ENCODE measurements at places on chromosomes 2 and 18.

- DNase-seq: no peak
Measured at GRCh38 chr2:15084826-15085489, 452.4 kb downstream of the LRATD1 start.

- DNase-seq: no peak
Measured at GRCh38 chr2:113185664-113186432, 12.1 kb downstream of the PSD4 start.

- no peak for DNase-seq
Measured at GRCh38 chr2:156340804-156341451, 8.4 kb upstream of the NR4A2 start.

DNA sequence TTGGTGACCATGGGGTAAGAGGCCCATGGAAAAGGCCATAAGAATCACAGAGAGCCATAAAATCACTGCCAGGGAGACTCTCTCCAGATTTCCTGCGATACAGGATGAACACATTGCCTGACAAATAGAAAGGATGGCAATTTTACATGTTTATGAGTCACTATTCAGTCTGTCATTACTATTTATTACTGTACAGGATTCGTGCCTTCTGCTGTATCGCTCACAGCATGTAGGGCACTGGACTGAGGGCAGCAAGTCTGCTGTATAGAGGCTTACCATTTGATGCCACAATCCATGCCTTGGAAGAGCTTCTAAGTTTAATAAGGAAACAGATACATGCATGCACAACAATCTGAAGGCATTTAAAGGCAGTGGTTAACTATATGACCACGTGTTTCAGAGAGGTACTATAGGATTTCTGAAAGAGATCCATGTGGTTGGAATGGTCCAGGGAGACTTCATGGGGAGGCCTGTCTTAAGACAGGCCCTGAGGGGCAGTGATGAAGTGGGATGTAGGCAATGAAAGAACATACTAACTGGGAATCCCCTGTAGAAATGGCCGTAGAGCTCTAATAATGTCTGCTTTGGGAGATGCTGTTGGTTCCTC is 702.4 kb upstream of the RAB6C start:
- no peak for DNase-seq

GRCh38 chr18:62771494-62772270 is 56.3 kb downstream of the PHLPP1 start:
- DNase-seq: no peak

DNA sequence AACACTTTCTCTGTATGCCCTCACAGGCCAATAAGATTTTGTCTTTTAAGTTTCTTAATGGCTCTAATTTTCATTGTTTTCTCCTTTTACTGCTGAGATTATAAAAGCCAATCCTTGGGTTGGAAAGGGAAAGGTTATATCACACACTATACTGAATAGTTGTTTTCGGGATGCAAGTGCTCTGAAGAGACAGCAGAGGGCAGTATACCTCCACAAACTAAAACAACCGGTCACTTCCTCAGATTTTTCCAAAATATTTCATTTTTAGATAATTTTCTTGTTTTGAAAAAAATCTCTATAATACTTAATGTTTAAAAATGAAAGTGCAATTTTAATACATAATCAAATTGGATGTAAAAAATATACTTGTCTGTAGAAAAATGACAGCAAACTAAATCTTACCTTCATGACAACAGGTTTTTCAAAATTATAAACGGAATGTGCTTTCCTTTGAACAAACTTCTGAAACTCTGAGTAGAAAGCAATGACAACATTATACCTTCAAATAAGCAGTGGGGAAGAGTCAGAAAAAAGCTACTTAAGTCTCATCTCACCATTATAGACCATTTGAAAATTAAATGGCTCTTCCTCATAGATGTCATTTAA is 82.7 kb downstream of the ORC4 start:
- DNase-seq: peak; percentile 31

- DNase-seq: no peak
Measured at GRCh38 chr2:57177176-57177575, 869.4 kb upstream of the VRK2 start.

GRCh38 chr18:11927497-11927896 is 19.4 kb upstream of the MPPE1 start:
- DNase-seq: no peak

DNA sequence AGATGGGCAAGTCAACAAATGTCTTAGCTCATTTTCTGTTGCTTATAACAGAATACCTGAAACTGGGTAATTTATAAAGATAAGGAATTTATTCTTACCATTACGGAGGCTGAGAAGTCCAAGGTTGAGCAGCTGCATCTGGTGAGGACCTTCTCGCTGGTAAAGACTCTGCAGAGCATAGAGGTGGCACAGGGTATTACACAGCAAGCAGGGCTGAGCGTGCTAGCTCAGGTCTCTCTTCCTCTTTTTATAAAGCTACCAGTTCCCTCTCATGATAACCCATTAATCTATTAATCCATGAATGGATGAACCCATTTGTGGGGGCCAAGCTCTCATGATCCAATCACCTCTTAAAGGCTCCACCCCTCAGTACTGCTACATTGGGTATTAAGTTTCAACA is 109.1 kb downstream of the CDK15 start:
- no peak for DNase-seq

GRCh38 chr2:148990968-148991367 is 47.5 kb upstream of the LYPD6B start:
- DNase-seq: no peak

DNA sequence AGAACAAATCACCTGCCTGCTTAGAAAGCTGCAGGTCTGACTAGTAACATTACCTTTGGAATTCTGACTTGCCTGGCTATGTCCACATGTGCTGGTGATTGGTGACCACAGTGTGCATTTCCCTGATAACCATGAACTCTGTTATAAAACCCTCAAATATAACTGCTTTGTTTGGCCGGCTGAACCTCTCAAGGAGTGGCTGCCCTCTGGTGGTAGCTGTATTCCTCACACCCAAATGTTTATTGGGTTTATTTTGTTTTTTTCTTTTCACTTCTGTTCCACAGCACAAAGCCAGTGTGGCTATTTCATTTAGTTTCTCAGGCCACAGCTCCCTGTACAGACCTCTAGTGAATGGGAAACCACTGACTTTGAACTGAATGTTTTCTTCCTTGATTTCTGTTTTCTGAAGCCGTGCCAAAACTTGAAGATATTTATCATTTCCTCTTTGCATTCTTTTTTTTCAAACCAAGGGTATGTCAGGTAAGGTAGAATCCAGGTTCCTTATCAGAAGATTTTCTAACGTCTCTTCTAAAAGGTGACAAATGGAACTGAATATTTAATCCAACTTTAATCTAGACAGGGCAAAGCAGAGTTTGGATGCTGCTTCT is 549.0 kb upstream of the VRK2 start:
- no peak for DNase-seq

DNA sequence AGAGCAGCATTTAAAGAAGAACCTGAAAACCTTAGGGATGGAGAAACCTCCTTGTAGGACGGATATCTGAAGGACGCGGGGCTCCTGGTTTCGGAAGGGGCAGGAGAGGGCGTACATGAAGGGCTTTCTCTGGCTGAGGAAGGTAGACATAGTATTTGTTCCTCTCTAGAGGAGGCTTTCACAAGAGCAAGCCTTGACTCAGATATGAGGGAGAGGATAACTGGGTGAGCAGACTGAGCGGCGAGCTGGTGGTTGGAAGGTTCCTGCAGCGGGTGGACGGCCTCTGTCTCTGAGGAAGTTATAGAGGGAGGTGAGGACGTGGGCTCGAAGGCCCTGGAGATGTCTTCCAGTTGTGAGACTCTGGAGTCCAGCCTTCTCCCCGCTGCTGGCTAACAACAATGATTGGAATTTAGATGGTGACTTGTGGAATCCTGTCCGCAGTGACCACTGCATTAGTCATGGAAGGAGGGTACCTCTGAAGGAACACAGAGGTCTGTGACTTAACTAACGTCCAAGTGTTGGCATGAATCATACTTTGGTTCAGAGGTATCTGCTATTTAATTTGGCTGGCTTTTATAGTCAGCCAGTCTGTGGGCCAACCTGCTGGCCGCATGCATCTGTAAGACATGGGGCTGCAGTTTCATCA is 80.9 kb downstream of the ASAP2 start:
- no peak for DNase-seq

DNA sequence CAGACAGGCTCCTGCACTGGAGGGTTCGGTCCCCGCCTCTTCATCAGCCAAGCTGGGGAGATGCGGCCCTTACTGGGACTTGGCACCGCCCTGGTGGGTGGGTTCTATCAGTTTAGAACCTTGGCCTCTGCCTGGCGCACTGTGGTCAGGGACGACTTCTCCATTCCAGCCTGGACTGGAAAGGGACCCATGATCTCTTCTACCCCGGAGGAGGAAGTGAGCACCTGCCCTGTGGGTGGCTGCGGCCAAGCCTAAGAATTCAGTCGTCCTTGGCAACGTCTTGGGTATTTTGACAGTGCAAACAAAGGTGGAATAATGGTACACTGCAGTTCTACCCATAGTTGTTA is 106.9 kb upstream of the CD302 start:
- DNase-seq: no peak

DNA sequence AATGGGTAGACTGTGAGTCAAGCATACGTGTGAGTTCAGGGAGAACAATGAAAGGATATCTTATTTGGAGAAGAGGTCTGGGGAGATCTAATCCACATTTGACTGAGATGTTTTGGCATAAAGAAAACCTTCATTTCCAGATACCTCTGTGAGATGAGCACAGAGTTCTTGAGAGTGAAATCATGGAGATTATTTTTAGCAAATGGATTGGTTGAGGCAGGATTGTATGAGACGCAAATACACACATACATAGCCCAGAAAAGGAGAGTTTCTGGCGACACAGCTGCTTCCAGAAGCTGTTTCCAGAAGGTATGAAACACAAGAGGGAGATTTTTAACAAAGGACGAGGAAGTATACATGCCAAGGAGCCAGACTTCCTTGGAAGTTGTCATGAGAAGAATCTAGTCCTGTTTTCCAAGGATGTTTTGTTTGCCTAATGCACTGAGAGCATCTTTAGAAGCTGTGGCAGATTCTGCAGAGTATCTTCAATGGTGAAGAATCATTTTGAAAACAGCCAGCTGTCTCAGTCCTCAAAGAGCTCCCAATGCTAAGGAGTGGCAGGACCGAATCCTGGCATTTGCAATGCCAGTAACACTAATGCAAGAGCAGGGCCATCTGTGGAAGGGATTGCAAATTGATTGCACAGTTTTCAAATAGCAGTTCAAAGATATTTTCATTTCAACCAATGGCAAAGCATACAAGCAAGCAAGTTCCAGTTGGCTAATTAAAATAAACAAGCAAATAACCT is 177.2 kb downstream of the SETBP1 start:
- DNase-seq: no peak

- DNase-seq: no peak
Measured at GRCh38 chr2:230153390-230153976, 66.3 kb downstream of the SP110 start.

DNA sequence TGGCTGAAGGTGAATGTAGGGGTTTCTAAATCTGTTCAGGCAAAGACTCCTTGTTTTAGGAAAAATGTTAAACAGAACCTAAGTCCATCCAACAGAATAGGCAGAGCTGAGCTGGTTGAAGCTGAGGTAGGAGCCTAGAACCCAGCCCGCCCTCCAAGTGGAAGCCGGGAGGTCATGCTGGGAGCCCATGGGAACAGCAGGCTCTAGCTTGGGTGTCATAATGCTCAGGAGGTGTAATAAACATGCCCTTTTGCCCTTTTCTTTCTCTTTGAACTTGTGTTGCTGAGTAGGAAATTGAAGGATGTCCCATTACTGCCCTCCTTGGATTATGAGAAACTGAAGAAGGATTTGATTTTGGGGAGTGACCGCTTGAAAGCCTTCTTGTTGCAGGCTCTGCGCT is 60.3 kb downstream of the ARMC9 start:
- no peak for DNase-seq

- no peak for DNase-seq
Measured at GRCh38 chr2:240703417-240704341, 12.0 kb downstream of the AQP12A start.

DNA sequence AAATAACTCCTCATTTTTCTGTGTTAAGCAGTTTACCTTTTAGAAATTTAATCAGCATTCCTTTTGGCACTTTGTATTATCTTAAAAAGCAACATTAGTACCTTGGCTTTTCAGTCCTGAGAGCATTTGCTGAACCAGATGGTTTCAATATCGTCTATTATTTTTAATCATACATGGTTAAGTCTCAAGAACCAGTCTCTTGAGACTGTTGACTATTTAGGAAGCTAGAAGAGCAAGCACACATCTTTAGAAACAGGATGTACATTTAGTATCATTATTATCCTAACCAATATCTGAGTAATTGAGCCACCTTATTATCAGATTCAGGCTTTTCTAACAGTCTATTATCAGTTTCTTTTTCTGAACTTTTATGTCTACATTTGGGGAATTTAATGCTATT is 28.2 kb upstream of the ZEB2 start:
- DNase-seq: no peak

DNA sequence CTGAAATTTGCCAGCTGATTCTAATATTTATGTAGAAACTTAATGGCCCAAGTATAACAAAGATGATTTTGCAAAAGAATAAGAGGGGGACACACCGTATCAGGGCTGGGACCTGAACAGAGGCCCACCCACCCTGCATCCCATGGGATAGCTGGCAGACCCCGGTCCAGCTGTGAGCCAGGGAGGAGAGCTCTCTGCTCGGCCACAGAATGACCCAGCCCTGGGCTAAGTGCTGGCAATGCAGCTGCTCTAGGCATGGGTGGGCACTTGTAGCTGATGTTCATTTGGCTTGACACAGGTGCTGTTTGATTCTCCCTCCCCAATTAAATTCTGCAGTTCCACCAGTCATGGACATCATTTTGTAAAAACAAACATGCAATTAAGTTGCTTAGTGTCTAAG is 522.8 kb upstream of the RAB6C start:
- DNase-seq: no peak

GRCh38 chr2:95317123-95317500 is 20.0 kb downstream of the KCNIP3 start:
- DNase-seq: no peak

GRCh38 chr2:73987109-73987947 is 2.6 kb downstream of the TET3 start:
- no peak for DNase-seq

GRCh38 chr18:22378672-22379282 is 38.9 kb downstream of the CTAGE1 start:
- no peak for DNase-seq

DNA sequence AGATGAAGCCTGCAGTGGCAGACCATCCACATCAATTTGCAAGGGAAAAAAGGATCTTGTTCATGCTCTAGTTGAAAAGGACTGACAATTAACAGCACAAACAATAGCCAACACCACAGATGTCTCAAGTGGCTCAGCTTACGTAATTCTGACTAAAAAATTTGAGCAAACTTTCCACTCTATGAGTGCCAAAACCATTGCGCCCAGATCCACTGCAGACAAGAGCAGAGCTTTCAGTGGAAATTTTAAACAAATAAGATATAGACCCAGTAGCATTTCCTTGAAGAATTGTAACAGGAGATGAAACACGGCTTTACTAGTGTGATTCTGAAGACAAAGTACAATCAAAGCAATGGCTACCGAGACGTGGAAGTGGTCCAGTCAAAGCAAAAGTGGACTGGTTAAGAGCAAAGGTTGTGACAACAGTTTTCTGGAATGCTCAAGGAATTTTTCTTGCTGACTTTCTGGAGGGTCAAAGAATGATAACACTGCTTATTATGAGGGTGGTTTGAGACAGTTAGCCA is 12.0 kb upstream of the ZNF396 start:
- DNase-seq: no peak

- no peak for DNase-seq
Measured at GRCh38 chr2:170076189-170076588, 101.8 kb upstream of the MYO3B start.

GRCh38 chr2:118806797-118807667 is 40.4 kb downstream of the EN1 start:
- no peak for DNase-seq

- no peak for DNase-seq
Measured at GRCh38 chr2:203887677-203888076, 20.1 kb downstream of the CTLA4 start.

- no peak for DNase-seq
Measured at GRCh38 chr2:83069724-83070123, 1389.4 kb downstream of the SUCLG1 start.

Data from CD4-positive, alpha-beta memory T cell (primary cell).